ENCODE measurements at places on chromosomes 1 and 21. TPM values are rescaled to one million over a fixed set of nuclear protein-coding genes. Genes with fewer than 3 reads are reported as not detected.

Gene CDA
- 1.4 TPM for total RNA-seq

- peak; percentile 64 for ATAC-seq
These were observed 12.3 kb downstream of the TNFRSF1B start for GRCh38 chr1:12179111-12179519.

DNA sequence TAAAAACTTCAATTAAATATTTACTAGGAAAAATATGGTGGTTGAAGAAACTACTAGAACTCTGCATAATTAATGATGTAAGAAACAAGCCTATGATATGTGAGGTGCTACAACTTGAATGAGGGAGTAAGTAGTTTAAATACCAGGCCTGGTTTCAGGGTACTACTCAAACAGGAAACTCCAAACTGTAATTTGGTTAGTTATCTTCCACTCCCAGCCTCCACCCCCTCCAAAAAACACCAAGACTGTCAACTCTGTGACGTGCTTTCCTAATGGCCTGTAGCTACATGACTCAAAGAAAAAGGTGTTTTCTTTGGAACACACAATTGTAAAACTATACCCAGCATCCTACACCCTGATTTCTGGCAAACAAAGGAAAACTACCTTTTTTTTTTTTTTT, 55.9 kb upstream of the RCC1 start:
- no peak for ATAC-seq

- ATAC-seq: peak; percentile 55
These were observed 380.8 kb downstream of the HHIPL2 start for GRCh38 chr1:222167111-222167510.

Gene TMEM81
- 7.2 TPM for total RNA-seq

- ATAC-seq: peak; percentile 21
These were observed 46.9 kb upstream of the DISP3 start for GRCh38 chr1:11431941-11432507.

DNA sequence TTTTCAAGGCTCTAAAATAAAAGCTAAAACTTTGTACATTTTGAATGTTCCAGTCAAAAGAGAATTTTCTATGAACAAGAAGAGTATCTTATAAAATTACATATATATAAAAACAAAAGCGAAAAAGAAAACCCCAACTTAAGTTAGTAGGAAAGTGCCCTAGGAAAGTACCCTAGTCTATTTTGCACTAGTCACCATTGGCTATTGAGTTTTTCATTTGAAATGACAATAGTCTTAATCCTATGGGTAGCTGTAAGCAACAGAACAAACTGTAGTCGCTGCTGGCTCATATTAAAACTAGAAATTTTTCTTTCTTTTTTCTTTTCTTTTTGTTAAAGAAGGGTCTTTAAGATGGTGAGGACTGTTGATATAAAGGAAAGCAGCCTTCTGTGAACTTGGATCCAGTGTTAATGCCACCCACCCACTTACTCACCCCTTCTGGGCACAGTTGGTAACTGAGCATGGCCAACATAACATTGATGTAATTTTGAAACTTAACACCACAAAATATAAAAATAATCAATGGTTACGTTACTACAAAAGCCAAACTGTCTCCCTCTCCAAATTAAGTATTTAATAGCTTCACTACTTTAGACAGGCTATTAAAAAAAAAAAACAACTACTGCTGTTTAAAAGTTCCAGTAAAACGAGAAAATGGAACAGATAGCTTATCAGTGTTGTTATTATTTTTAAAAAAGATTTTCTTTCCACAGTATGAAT, 177.0 kb downstream of the EIF4G3 start:
- no peak for ATAC-seq

GRCh38 chr1:7223334-7224080, 438.3 kb downstream of the CAMTA1 start:
- ATAC-seq: no peak

GRCh38 chr1:119542492-119542946, 35.5 kb downstream of the HSD3B1 start:
- peak; percentile 74 for ATAC-seq

DNA sequence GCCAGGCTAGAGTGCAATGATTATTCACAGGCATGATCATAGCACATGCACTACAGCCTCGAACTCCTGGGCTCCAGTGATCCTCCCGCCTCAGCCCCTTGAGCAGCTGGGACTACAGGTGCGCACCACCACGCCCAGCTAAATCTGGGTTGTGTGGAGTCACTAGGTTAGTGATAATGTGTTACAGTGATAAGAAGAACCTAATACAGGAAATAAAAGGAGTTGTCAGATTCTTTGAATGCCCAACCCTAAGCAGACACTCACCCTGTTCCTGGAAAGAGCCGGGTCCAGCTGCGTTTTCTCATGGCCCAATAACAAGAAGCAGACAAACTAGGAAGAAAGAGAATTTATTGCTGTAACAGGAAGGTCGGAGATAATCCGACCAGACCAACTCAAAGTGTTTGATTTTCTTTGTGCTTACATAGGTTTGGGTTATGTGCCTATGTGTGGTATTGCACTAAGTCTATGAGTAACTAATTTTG, 8.8 kb downstream of the IFNGR2 start:
- no peak for ATAC-seq

GRCh38 chr1:234997896-234998741, 130.5 kb downstream of the TOMM20 start:
- ATAC-seq: peak; percentile 25

DNA sequence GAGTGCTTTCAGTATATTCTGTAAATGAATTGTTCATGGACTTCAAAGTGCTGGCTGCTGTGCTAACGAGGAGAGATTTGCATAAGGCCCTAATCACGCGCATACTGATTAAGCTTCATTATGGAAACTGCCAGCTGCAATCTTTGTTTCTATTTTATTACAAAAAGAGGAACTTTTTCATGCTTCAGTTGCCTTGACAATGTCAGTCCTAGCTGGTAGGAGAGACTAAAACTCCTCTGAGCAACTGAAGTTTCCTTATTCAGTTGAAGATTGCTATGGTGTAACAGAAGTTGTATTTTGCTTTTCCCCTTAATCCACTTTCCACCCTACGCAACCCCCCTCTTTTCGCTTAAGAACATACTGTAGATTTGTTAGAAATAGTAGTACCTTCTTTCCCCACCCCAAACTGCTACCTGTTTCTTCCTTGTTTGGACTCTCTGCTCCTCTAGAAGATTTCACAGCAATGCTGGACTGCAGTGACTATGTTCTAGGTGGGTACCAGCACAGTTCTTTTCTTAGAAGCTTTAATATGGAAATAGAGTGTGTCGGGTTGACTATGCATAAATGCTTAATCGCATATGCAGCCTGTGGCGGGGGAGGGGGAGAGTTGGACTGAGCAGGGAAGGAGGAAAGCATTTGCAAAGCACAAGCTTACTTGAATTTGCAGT, 108.3 kb downstream of the POU2F1 start:
- peak; percentile 98 for ATAC-seq

DNA sequence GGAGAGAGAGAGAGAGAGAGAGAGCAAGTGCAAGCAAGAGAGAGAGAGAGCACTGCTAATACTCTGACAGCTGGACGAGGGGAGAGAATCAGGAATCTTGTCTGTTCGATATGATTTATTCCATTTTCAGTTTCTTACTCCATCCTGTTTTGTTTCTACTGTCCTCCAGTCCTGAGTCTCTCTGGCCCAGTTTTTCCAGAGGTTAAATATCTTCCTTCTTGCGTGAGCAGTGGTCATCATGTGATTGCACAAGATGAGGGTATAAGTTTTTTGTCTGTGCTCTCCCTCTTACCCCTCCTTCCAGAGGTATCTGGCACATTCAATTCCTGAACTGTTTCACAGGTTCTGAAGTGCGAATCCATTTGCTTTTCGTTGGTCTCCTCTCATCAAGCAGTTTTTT, 16.8 kb downstream of the UBE2U start:
- no peak for ATAC-seq

Gene ACTL8
- total RNA-seq: 0.68 TPM

GRCh38 chr1:23168445-23169194, at the start of gene LUZP1:
Gene LUZP1 (minus strand): TSS chr1:23168856.
- ATAC-seq: peak; percentile 67

GRCh38 chr1:77671836-77672235, 10.6 kb downstream of the ZZZ3 start:
- ATAC-seq: no peak

DNA sequence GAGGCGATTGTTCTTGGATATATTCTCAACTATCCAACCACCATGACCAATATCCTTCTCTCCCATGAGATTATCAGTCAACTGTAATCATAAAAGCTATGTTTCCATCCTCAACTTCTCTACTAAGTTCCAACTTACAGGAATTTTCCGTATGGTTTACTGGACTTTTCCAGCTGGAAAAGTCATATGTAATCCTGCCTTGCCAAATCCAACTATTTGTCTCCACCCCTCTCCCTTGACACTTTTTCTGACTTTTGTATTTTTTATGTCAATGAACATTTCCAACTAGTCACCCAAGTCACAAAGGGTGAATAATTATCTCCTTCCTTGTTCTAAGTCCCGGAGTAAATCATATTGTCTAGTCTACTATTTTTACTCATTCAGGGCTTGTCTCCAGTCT, 293.1 kb downstream of the USP25 start:
- ATAC-seq: no peak

Gene LCE2B
- total RNA-seq: not detected

DNA sequence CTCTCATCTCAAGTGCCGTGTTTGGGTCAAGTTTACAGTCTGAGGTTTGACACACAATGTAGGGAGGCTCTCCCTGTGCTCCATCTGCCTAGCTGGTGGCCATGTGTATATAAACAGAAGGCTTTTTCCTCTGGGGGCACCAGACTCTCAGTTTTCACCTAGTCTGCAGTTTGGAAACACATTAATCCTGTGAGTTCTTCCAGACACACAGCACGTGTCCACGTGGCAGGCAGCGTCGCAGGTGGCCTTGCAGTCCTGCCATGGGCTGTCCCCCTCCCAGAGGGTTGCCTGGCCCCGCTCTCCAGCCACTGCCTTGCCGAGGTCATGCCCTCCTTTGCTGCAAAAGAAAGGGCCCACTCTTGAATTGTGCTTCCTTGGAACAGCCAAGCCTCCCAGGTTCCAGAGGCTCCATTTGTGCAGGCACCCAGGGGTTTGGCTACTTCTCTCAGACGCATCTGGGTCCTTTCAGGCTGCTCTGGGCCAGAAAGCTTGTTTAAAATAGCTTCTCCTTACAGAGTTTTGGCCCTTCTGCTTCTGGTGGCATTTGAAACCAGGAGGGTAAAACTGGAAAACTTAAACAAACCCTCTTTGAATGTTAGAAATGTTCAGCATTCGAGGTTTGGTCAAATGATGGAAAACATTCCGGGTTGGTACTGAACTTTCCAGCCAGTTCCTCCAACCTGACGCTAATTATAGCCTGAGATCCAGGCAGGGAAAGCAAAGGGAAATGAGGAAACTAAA, 4.4 kb upstream of the RUNX1 start:
- peak; percentile 70 for ATAC-seq

DNA sequence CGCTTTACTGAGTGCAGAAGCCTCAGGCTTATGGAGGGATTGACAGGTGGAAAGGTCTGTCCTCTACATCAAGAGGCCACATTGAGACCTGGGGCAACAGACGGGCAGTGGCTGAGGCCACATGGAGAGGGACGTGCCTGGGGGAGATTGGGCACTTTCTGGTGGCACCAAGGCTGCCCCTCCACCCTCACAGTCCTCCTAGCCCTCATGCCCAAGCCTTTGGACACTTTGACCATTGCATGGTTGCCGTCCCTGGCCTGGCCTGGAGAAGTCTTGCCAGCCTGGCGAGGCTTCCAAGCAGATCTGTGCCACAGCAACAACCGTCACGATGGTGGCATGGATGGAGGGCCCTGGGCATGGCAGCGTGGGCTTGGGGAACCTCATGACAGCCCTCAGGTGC, 192.1 kb upstream of the VAMP3 start:
- ATAC-seq: no peak

Gene RNF186
- total RNA-seq: not detected

Gene FCRL5
- 0.15 TPM for total RNA-seq

DNA sequence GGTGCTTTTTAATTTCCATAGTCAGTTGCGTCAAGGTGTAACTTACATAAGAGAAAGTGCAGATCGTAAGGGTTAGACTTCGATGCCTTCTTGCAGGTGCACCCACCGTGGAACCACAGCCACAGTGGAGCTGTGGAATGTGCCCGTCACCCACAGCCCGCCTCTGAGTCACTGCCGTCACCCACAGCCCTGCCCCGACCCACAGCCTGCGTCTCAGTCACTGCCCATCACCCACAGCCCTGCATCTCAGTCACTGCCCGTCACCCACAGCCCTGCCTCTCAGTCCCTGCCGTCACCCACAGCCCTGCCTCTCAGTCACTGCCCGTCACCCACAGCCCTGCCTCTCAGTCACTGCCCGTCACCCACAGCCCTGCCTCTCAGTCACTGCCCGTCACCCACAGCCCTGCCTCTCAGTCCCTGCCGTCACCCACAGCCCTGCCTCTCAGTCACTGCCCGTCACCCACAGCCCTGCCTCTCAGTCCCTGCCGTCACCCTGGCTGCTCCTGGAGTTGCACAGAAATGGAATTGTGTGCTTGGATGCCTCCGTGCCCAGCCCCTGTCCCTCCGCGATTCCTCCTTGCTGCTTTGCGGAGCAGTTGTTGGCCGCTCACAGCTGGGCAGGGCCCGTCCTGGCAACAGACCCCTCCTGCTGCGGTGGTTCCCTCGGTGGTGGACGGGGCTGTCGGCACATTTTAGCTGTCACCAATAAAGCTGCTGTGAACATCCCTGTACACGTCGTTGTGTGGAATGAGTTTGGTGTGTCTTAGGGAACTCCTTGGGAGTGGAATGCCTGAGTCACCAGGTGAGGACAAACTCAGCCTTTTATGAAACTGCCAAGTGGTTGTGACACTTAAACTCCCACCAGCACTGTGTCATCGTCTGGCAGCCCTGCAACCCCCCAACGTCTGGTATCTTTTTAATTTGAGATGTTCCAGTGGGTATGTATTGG, 44.9 kb upstream of the COL6A2 start:
- no peak for ATAC-seq

GRCh38 chr1:241829468-241829867, 18.5 kb upstream of the EXO1 start:
- no peak for ATAC-seq

Gene ATP1A2
- 0.61 TPM for total RNA-seq

Gene HSPA6
- 0.76 TPM for total RNA-seq

GRCh38 chr1:92167151-92167550, 50.6 kb upstream of the C1orf146 start:
- no peak for ATAC-seq

GRCh38 chr21:17492415-17493168, 20.3 kb upstream of the CXADR start:
- no peak for ATAC-seq

Gene HSPG2
- total RNA-seq: 6.1 TPM

DNA sequence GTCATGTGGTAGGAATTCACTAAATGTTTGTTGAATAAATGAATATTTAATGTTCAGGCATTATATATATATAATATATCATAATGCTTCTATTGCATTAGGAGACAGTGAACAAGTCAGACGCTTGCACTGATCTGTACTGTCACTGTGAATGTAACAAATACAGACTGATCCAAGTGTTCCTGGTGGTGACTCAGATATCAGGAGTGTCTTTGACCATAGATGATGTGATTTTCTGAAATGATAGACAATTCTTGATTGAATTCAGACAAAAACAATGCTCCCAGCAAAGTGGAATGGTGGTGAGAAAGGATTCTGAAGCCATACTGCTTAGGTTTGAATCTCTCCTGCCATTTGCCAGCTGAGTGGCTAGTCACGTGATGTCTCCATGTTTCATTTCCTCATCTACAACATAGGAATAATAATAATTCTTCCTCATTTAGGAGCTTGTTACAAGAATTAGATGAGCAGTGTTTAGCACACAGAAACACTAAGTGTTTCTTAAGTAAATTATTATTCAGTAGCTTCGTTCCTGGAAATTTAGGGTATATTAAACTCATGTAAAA, 71.0 kb downstream of the OLFML2B start:
- ATAC-seq: no peak

Gene SMG5
- 78.8 TPM for total RNA-seq

Gene FLG2
- 0.08 TPM for total RNA-seq

- no peak for ATAC-seq
These were observed 10.3 kb downstream of the HIVEP3 start for GRCh38 chr1:41908288-41908895.

- ATAC-seq: no peak
These were observed 1.6 kb upstream of the IRF6 start for GRCh38 chr1:209807509-209807908.

All from motor neuron (in vitro differentiated cells).